ENCODE measurements at places on chromosomes 13 and 19.

DNA sequence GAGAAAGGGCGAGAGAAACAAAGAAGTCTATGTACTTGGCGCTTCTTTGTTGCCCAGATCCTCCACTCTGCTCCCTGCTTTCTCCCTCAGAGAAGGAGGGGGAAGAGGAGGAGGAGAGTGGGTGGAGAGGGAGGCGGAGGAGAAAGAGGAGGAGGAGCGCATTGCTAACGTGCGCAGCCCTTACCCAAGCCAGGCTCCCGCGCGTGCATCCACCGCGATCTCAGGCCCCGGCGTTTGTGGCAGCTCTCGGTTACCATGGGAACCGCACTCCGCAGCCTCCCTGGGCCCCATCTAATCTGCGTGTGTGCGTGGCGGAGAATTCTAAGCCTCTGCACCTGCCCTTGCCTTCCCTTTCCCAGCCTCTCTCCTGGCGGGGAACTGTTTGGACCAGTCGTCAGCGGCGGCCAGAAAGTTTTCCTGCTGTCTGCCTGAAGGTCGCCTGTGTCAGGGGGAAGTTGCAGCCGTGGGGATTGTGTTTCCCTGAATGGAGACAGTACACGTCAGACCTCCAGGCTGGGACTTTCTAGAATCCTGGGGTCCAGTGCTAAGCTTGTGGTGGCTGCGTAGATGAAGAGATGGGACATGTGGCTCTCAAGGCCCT, at the start of gene ERICH6B:
TSS of gene ERICH6B (minus strand) at position 239 of the 601 bp plus-strand sequence. CDS start 18,734 bp downstream, outside the sequence.
- no peak for DNase-seq

- no peak for DNase-seq
Observed at GRCh38 chr19:485583-486236, 10.6 kb upstream of the MADCAM1 start.

GRCh38 chr19:43726736-43727592, 11.1 kb downstream of the IRGC start:
- no peak for DNase-seq

GRCh38 chr19:29401712-29402421, 123.9 kb upstream of the VSTM2B start:
- no peak for DNase-seq

- no peak for DNase-seq
Observed at GRCh38 chr13:49776871-49777270, 15.6 kb downstream of the KPNA3 start.

GRCh38 chr19:7657131-7657751, 11.6 kb upstream of the RETN start:
- DNase-seq, result peak; percentile 35

GRCh38 chr19:30375553-30376031, 3.4 kb downstream of the ZNF536 start:
- DNase-seq, result no peak

- DNase-seq, result no peak
Observed at GRCh38 chr13:44040070-44040817, 160.5 kb downstream of the LACC1 start.

- no peak for DNase-seq
Observed at GRCh38 chr19:7953060-7953459, 9.6 kb upstream of the TIMM44 start.
